IgD-negative memory B cell (primary cell): ENCODE measurements at places on chromosomes 7 and 10. TPM values are rescaled to one million over a fixed set of nuclear protein-coding genes. Genes with fewer than 3 reads are reported as not detected.

Gene OR2A12
- polyA plus RNA-seq, result not detected

Gene SP4
- 12.6 TPM for polyA plus RNA-seq

Gene SEMA3E
- not detected for polyA plus RNA-seq

Gene TBXAS1
- 16.7 TPM for polyA plus RNA-seq

Gene TBX20
- polyA plus RNA-seq, result not detected

Gene GFRA1
- not detected for polyA plus RNA-seq

Gene EFCAB10
- not detected for polyA plus RNA-seq

Gene ETV1
- polyA plus RNA-seq, result not detected

Gene CPEB3
- 2.5 TPM for polyA plus RNA-seq

Gene ZDHHC4
- polyA plus RNA-seq, result 71.7 TPM

Gene SFTPD
- polyA plus RNA-seq, result not detected
